ENCODE measurements at places on chromosomes 3 and 15.

DNA sequence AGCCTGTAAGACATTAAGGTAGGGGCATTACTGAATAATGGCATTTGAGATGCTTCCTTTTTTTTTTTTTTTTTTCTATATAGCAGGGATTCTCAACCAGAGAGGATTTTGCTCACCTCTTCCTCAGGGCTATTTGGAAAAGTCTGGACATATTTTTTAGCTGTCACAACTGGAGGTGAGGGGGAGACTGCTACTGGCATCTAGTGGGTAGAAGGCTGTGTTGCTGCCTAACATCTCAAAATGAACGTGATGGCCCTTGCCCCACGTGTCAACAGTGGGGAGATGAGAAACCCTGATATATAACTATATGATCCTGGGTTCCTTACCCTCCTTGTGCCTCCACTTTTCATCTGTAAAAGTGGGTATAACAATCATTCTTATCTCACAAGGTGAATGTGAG lies 71.9 kb downstream of the CADPS start:
- DNase-seq = no peak

GRCh38 chr15:70545526-70545925 lies 217.8 kb downstream of the UACA start:
- no peak for DNase-seq

DNA sequence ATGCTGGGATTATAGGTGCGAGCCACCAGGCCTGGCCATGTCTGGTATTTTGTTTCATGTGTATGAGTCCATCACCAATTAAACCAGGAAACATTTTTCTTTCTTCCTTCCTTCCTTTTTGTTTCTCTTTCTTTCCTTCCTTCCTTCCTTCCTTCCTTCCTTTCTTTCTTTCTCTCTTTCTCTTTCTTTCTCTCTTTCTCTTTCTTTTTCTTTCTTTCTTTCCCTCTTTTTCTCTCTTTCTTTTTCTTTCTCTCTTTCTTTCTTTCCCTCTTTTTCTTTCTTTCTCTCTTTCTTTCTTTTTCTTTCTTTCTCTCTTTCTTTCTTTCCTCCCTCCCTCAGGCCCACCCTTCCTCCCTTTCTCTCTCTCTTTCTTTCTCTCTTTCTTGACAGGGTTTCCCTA lies 83.4 kb downstream of the SLC9A9 start:
- no peak for DNase-seq

- no peak for DNase-seq
Measured at GRCh38 chr3:71078199-71078598, 505.3 kb downstream of the FOXP1 start.

- DNase-seq = no peak
Measured at GRCh38 chr3:3825035-3825434, 25.8 kb downstream of the LRRN1 start.

DNA sequence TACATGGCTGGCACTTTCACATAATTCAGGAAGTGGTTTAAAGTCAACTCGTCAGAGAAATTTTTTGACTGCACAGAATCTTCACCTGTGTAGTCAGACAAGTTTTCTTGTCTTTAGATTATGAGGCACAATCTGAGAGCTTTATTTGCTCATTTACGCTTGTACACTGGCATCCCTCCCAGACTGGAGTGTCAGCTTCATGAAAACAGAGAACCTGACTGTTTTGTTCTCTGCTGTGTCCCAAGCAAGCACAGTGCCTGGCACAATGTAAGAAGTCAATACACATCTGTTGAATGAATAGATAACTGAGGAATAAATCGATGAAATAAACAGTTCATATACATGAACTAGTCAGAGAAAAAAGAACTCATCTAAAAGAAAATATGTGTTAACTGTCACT lies 846.1 kb upstream of the CFAP20DC start:
- DNase-seq = no peak

DNA sequence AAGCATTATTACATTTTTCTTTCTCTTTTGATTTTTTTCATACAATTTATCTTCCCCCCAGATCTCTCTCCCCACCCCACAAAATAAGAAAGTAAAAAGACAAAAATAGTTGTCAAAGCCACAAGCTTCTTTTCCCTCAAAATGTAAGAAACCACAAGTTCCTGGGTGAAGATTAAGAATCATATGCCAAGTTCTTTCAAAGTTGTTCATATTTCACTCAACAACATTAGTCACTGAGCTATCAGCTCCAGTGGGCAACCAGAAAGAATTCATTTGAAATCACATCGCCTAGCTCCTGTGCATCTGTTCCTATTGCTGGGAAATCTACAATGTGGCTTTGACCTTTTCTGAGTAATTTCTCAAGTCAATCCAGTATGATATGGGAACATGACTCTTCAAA lies 681.6 kb upstream of the ARPP21 start:
- DNase-seq = no peak

- no peak for DNase-seq
Measured at GRCh38 chr3:80408030-80408721, 640.4 kb upstream of the ROBO1 start.

DNA sequence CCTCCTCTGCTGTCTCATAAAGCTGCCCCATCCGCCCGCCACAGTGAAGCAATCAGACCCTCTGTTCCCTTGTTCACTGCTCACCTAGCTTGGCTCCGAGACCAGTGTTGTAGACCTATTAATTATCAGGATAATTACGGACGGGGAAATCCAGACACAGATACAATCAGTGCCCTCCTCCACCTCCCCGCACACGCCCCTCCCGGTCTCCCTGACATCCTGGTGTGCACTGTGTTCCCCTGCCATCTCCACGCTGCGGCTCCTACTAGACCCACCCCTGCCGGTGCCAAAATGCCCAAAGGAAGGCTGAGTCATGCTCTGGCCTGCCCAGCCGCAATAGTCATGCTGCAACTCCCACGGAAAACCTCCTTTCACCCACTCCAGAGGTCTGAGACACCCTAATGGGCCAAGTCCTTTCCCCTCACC lies 277.3 kb upstream of the TLE3 start:
- DNase-seq = no peak

- DNase-seq = no peak
Measured at GRCh38 chr3:196947136-196947859, 5.0 kb upstream of the NCBP2 start.

Measured in stimulated activated naive B cell treated with anti-CD40 and anti-IgM and Interleukin-4, amounts not matched to agents 10 μg/mL and 1 μg/mL and 100 μg/mL, for 72 hours (primary cell).